ENCODE measurements at places on chromosomes 4 and X. TPM values are rescaled to one million over a fixed set of nuclear protein-coding genes. Genes with fewer than 3 reads are reported as not detected.

The MANBA gene
- 23.4 TPM for total RNA-seq

The AKAP4 gene
- not detected for total RNA-seq

The SSX2B gene
- total RNA-seq = not detected

The WAS gene
- total RNA-seq = not detected

DNA sequence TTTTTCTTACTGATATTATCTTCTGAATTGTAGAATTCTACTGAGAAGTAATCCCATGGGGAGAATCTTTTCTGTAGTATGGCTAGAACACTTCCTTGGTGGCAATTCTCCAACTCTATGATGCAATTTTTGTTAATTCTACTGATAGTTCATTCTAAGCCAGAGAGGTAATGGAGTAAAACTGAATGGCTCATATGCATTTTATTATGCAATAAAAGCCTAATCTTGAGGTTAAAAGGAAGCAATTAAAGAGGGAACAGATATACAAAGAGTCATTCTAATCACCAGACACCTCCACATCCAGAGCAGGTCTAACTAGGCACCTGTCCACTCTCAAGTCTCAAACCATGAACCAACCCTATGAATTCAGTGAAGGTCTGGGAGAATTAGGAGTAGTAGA lies 9.7 kb downstream of the RAP2C start:
- H3K4me1 ChIP-seq = peaks cover 11% of the 10 kb centered on the region
- peaks cover 14% of the 10 kb centered on the region for H3K36me3 ChIP-seq
- H3K27ac ChIP-seq = no peak overlapping the region
- no peaks in the 10 kb centered on the region for H3K27me3 ChIP-seq
- DNase-seq = peak; percentile 37

GRCh38 chrX:45063319-45064095 lies 137.2 kb downstream of the DIPK2B start:
- no peak for DNase-seq
- no peak overlapping the region for H3K4me3 ChIP-seq
- no peak overlapping the region for H3K27ac ChIP-seq

DNA sequence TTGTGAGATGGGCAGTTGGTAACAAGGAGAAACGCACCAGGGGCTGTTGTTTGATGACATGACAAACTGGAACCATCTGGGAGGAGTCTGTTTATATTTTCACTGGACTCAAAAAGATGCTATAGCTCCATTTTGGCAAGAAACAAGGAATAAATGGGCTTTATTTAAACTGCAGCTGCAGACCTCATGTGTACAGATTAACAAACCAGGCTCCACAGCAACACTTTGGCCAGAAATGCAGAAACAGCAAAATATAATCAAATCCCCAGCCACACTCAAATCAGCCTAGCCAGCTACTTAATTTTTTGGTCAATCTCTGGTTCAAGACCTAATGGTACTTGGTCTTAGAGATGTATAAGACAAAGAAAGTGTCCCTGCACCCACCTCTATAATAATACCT lies 52.7 kb downstream of the ASB9 start:
- H3K4me3 ChIP-seq = no peak overlapping the region
- no peaks in the 10 kb centered on the region for H3K36me3 ChIP-seq
- DNase-seq = no peak
- no peaks in the 10 kb centered on the region for H3K27me3 ChIP-seq
- H3K27ac ChIP-seq = no peak overlapping the region
- H3K4me1 ChIP-seq = no peaks in the 10 kb centered on the region

DNA sequence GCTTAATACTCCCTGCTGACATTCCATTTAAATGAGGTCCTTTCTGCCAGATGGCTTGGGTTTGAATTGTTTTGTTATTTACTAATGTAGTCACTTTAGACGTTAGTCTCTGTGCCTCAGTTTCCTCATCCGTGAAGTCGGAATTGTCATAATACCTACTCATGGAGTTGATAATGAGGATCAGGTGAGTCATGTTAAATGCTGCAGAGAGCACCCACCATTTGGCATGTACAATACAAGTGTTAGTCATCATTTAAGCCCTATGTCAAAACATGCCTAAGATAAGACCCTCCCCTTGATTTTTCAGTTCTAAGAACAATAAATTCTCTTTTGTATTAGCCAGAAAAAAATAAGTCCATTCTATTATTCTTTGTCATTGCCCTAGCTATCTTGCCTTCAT lies 534.8 kb upstream of the HTR2C start:
- H3K4me3 ChIP-seq = no peak overlapping the region
- no peaks in the 10 kb centered on the region for H3K36me3 ChIP-seq
- no peaks in the 10 kb centered on the region for H3K4me1 ChIP-seq
- no peak overlapping the region for H3K27ac ChIP-seq

Data from GM23248 (cell line).